Fibroblast of the conjunctiva (primary cell): ENCODE measurements at places on chromosomes 4 and X.

DNA sequence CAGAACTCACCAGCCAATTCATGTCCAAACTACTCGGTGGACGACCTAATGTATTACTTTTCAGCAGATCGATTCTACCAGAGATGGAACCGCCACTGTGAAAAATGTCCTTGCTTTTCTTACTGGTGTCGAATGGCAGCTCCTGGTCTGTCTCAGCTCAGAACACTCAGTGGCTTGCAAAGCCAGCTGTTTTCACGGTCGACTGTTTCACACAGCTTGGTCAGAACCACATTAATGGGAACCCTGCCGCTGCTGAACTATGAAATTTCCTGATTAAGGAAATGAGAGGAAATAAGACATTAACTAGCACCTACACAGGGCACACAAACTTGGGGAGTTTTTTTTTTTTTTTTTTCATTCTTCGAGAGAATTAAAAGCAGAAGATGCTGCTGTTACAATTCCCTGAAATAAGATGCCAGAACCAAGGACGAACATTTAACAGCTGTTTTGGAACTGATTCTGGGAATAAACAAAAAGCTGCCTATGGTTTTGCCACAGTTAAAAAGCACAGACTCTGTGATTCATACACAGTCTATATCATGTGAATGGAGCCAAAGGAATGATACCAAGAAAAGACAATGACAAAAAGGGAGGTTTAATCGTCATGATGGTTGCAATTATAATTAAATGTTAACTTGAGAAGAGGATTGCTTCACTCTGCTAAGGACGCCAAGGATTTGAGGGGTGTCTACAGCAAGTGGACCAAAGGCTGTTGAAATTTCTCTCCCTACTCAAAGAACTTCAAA is 31.3 kb downstream of the SUPT20HL2 start:
- DNase-seq, result no peak

DNA sequence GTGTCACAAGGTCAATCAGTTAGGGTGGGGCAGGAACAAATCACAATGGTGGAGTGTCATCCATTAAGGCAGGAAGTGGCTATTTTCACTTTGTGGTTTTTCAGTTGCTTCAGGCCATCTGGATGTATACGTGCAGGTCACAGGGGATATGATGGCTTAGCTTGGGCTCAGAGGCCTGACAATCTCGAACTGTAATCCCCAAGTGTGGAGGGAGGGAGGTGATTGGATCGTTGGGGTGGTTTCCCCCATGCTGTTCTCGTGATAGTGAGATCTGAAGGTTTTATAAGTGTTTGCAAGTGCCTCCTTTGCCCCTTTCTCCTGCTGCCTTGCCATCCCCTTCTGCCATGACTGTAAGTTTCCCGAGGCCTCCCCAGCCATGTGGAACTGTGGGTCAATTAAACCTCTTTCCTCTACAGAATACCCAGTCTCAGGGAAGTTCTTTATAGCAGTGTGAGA is 36.7 kb upstream of the STS start:
- no peak for DNase-seq

GRCh38 chr4:90840828-90841227 is 713.6 kb downstream of the CCSER1 start:
- no peak for DNase-seq

DNA sequence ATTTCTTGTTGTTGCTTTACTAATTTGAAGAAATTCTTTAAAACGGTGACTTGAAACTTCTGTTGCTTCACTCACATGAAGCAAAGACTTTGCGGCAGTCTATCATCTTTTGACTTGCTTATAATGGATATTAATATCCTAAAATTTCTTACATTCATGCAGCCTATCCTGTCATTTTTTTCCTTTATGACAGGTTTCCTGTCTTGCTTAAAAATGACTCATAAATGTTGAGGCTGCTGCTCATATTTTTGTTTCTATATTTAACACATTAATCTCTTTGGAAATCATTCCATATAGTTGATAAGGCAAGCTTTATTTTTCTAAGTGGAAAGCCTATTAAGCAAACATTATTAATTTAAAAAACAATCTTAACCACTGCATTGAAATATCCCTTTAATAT is 176.6 kb upstream of the GALNTL6 start:
- no peak for DNase-seq

- no peak for DNase-seq
Measured at GRCh38 chrX:108199691-108200090, 108.1 kb downstream of the ATG4A start.

DNA sequence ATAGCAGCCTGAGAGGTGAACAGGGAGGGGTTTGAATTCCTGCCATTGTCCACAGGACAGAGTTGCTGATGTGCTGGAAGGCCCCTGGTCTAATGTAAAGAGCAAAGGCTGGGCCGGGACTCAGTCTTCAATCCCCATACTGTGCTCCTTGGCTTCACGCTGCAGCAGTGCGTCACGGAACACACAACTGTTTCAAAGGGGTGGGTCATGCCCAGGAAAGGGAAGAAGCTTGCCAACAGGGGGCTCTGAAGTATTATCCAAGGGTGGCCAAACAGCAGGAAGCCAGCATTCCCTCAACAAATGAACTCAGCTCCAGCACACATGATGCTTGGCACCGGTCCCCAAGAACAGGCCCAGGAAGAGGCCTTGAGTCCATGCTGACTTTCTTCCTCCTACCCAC is 122.5 kb downstream of the NFKB1 start:
- no peak for DNase-seq

- DNase-seq, result no peak
Measured at GRCh38 chrX:30714138-30714537, 60.9 kb downstream of the GK start.

GRCh38 chrX:133854290-133854689 is 131.1 kb downstream of the GPC3 start:
- DNase-seq, result no peak

DNA sequence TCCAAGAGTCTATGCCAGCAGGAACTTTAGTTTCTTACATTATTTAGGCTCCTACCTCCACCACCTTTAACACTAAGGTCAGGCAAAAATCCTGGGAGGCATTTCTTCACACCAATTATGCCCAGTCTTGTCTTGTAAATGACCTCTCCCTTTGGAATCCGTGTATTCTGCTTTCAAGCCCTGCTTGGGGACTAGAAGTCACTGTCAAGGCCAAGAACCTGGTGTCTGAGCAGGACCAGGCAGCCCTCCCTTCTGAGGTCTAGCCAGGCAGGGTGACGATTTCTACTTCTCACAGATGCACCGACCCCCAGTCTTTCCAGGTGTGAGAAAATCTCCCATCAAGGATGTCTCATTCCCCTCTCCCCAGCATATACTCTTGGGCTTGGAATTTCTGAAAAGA is 82.7 kb upstream of the C1QTNF7 start:
- no peak for DNase-seq

DNA sequence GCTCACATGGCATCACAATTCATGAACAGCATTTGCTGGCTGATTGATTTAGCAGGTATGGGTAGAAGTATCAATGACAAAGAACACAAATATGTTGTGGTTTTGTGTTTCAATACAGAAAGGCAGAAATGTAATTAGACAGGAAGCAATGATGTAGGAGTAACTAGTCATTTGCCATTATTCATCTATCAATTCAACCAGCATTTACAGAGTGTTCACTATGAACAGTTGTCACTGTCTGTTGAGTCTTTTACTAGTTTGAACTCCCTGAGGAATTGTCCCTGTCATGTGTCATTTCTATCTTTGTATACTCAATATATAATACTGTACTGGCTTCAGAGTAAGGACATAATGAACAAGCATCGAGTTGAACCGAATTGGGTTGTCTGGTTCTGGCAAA is 51.5 kb upstream of the ARHGAP24 start:
- DNase-seq, result no peak

- DNase-seq, result no peak
Measured at GRCh38 chr4:81737865-81738559, 266.3 kb upstream of the RASGEF1B start.

DNA sequence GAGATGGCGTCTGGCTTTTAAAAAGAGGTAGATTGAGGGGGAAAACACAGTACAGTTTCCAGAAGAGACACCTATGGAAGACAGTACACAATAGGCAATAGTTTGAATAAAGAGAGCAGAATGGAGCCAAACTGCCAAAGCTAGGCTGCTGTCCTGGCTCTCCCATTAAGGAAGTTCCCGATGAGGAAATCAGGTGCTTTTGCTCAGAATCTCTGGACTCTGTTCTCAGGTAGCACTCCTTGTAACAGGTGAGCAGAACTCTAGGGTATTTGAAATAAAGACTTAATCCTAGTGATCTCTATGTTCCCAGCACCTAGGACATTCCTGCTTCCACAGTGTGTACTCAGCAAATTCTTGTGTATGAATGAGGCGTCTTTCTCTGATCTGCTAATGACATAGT is 1.6 kb downstream of the EGF start:
- no peak for DNase-seq

- DNase-seq, result no peak
Measured at GRCh38 chr4:79651456-79651855, 243.4 kb upstream of the GK2 start.

- no peak for DNase-seq
Measured at GRCh38 chr4:186149872-186150271, 41.5 kb upstream of the CYP4V2 start.

DNA sequence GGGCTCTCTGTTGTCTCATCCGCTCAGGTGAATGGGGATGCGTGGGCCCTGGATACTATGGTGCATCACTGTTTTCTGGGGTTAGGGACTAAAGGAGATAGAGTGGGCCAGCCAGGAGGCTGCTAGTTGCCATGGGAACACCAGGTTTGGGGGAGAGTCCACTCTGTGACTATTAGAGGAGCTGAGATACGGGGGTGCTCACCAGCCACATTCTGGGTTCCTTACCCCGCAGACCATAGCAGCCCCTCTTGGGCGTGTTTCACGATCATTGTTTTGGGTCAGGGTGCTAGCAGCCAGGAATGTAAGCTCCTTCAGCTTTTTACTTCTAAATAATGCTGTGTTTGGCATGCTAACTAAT is 4.6 kb downstream of the EFNB1 start:
- DNase-seq, result no peak

DNA sequence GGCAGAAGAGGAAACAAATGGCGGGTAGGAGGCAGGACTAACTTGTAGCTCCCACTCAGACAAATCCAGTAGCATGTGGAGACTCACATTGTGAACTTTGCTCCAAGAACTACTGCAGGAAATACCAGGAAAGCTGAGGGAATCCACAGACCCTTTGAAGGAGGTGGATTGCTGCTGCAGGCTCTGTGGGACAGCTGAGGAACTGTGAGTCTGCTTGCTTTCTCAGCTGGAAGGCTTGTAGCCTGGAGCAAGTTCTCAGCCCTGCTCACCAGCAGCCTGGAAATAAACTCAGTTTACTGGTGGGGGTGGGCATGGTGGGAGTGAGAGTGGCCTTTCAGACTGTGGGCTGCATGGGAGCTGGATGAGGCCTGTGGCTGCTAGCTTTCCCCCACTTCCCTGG is 16.0 kb downstream of the RTL3 start:
- DNase-seq, result no peak

- no peak for DNase-seq
Measured at GRCh38 chr4:140523370-140523856, 555 bp upstream of the ELMOD2 start.

GRCh38 chr4:73721909-73722308 is 18.5 kb upstream of the CXCL8 start:
- no peak for DNase-seq

DNA sequence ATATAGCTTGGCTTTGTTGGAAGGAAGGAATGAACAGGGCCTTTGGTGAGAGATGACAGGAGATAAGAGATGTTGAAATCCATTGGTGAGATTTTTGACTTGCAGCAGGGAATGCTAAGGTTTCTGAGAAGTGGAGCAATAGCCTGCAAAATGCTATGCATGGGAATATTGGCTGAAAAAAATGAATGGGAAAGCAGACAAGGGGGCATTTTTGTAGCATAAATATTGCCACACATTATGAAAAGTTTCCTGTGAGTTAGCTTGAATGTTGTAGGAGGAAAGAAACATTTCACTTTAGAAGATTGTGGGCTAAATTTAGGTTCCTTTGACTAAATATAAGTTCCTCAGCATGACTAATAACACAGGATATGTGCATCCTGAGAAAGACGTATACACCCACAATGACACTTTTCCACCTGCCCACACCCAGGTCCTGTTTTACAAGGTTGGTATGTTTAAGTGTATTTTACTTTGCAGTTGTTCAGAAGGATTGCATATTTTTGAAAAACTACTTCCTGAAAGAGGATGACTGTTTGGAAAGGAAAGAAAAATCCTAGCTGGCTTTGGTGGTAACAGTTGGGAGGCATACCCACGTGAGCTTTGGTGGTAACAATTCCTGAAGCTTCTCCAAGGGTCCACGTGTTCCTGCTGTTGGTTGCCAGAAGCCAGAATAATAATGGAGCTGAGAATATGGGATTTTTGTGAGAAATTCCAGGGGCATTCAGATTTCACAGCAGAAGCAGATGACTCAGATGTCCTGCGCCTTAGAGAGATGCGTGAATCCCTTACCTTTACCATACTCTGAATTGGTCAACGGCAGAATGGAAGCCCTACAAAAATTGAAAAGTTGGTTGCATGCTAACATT is 28.5 kb downstream of the PHEX start:
- DNase-seq, result no peak

GRCh38 chr4:101331017-101331416 is 16.3 kb downstream of the PPP3CA start:
- no peak for DNase-seq

- DNase-seq, result peak; percentile 70
Measured at GRCh38 chrX:46408553-46409407, 136.4 kb downstream of the ZNF674 start.

DNA sequence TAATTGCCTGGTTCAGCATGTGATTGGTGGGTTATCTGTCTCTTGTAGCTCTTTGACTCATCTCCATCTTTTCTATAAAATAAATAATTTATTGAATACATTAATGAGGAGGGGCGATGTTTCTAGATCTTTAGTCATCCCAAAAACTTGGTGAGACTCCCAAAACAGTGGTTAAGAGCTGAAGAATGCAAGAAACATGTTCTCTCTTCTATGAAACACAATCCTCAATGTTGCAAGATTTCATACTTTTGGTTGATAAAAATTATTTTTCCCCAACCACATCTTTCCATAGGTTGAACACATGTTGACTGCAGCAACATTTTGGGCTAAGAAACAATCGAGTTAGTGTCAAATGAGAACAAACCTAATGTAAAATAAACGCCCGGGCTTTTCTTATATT is 1.2 kb upstream of the TMEM47 start:
- DNase-seq, result peak; percentile 36

GRCh38 chr4:68349279-68349648 is 626 bp downstream of the YTHDC1 start:
- DNase-seq, result no peak

- peak; percentile 66 for DNase-seq
Measured at GRCh38 chr4:98568941-98569663, 89.3 kb downstream of the TSPAN5 start.

GRCh38 chr4:69760455-69760854 is at the start of gene SULT1B1:
Gene SULT1B1, minus strand, starts transcription at chr4:69760620. Its CDS starts 5,403 bp downstream, at chr4:69755217.
- DNase-seq, result peak; percentile 72
